ENCODE measurements at places on chromosomes 4 and X.

DNA sequence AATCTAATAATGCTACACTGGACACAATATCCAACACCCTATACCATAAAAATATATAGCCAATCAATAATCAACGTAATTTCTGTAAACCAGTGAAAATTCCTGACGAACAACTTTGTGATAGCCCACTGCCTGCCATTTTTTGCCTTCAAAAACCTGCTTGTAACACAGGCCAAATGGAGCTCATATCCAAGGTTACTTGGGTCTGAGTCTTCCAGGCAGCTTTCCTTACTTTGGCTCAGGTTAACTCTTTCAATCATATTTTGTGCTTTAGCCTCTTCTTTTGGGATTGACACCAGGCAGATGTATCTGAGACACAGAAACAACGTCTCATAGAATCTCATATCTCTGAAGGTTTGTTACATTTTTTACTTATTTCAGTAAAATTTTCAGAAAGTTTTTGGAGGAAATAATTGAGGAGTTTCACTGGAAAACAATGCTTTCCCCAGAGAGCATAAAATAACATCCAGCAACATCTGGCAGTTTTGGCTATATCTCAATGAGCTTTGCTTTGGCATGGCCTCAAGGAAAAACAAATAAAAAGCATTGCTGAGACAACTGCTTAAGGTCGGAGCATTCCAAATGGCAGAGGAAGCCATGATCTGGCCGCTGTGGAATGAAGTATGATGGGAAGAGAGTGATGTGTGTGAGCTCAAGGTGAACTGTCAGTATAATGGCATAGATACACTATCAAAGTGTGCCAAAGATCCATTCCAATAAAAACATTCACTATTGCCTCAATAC, 162.9 kb upstream of the SPIN4 start:
- DNase-seq, result no peak

DNA sequence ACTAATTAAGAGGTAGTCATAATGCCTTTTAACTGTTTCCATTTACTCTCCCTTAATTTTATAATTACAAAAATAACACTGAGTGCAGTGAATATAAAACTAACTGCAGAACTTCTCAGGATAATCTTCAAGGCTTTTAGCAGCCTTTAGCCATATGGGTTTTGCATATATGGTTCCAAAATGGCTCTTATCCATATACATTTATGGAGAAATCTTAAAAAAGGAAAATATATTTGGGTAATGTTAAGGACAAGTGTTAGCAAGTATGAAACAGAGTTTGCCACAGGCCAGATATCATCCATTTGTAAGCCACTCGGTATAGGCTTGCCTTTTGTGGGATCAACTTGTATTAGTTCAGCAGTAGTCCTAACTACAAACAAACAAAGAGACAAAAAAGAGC, 423.4 kb downstream of the PDHA2 start:
- no peak for DNase-seq

DNA sequence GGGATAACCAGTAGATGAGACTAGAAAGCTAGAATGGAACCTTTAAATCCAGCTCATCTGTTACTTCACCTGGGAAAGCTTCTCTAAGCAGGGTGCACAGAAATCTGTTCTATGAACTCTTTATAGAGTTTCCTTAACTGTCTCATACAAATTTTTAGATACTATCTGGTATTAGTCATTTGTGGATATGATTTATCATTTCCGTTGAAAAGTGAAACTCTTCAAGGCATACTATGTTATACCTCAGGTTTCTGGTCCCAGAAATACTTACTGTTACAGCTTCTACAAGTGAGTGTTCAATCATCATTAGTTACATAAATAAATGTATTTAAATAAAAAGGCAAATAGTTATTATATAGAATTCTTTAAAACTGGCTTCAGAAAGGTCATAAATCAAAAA, 298.3 kb upstream of the AGA start:
- no peak for DNase-seq

DNA sequence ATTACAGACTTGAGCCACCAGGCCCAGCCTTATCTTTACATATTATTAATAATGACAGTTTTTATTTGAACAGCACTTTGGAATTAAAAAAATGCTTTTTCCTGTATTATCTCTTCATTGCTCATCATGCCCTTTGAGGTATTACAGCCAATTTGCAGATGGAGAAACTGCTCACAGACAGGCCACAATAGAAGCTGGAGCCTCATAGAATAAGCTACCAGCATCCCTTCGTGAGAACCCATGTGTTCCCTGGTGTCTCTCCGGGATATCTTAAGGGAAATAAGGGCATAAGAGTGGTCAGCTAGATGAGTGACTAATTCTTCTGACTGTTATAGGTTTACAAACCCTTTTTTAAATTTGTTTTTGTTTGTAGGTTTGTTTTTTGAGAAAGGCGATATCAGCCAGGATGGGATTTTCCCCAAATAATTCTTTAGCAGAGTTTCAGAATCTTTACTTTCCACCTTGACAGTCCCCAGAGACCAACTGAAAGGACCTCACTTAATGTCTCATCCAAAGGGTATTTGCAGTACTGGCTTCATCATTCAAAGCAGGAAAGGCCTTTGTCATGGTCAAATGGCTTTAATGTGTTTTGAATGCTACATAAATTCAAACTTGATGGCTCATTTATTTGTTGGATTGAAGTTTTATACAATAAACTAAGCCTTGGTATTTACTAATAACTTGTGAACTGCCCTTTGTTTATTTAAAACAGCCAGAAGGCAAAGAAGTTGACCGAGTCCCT, 48.0 kb upstream of the SOD3 start:
- no peak for DNase-seq

DNA sequence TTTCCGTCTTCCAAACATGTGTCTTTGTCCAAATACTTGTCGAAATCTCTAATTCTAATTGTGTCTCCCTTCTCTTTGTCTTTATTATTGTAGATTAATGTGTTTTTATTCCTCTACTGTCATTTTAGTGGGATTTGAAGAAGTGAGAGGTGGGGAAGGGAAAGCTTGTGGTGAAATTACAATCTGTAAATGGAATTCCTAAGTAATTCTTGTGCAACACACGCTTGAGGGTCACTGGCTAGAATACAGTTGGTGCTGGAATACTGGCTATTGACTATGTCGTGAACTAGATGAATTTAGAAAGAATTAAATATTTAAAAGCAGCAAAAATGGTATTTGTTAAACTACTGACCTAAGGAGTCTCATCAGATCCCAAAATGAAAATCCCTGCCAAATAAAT, 10.7 kb upstream of the FNIP2 start:
- DNase-seq, result no peak

DNA sequence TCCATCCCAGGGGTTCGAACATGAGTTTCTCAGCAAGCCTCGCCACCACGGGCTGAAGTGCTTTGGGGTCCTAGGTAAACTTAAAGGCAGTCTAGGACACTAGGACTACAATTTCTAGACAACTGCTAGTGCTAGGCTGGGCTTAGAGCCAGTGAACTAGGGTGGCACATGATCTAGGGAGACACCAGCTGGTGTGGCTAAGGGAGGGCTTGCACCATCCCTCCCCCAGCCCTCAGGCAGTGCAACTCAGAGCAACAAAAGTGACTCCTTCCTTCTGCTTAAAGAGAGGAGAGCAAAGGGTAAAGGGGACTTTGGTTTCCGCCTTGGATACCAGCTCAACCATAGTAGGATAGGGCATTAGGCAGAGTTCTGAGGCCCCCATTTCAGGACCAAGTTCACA, 162.5 kb upstream of the AFF2 start:
- DNase-seq, result no peak

DNA sequence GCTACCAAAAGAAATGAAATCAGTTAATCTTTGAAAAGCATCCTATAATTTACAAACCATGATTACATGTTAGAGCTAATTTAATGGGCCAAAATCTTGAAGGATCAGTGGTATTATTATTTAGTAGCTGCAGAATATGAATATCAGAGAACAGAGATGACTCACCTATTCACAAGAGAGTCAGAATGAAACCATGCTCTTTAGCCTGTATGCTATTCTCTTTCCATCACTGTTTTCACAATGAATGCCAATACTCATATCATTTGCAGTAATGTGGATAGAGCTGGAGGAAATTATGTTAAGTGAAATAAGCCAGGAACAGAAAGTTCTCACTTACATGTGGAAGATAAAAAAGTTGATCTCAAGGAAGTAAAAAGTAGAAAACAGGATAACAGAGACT, 414.1 kb downstream of the CENPC start:
- no peak for DNase-seq

- no peak for DNase-seq
Measured at GRCh38 chr4:149993030-149993429, 85.2 kb upstream of the DCLK2 start.

Data from NCI-H1930 (cell line).